H1 (cell line): ENCODE measurements at places on chromosomes 12 and 14. TPM values are rescaled to one million over a fixed set of nuclear protein-coding genes. Genes with fewer than 3 reads are reported as not detected.

GRCh38 chr12:292186-292585 lies 29.6 kb upstream of the SLC6A13 start:
- no peak for DNase-seq

DNA sequence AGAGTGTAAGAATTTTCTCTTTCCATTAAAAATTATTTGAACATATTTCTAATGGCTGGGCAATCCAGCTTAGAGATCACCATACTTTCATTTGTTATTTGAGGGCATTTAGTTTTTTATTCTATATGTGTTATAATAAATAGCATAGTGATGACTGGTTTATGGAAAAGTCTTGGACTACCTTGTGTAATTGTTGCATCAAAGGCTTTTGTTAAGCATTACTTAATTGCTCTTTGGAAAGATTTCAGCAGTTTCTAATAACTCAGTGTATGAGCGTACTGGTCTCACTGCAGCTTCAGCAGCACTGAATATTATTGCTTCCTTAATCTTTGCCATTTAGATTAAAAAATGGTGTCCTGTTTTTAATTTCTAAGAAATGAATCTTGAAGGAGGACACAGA lies 22.8 kb downstream of the TMEM19 start:
- no peak for DNase-seq

DNA sequence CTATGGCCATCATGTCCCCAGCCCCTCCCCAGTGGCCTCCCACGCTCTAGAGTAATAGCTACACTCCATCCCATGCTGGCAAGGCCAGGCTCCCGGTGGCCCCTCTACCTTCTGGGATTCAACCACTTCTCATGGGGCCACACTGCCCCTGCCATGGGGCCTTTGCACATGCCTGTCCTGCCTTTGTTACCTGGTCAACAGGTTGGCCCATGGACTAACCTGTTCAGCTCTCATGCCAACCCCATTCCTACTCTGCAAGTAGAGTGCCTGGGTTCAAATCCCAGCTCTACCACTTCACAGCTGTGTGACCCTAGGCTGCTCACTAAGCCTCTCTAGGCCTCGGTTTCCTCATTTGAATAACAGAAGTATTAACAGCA lies 98.5 kb downstream of the RFLNA start:
- no peak for DNase-seq

DNA sequence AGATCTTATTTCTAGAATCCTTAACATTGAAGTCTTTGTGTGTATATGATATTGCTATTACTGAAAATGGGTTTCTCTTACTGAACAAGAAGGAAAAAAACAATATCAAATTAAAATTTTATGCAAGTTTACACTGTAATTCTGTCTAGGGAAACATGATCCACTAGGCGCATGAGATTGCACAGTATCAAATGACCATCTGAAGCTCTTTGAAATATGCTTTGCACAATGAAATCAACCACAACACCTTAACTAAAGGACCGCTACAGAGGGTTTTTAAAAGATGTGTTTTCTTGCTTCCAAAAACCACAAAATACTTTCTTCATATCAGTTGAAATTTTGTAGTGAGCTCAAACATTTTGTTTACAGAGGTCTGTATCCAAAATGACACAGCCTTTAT lies 15.1 kb upstream of the KERA start:
- DNase-seq = no peak

GRCh38 chr14:24262821-24263733 lies at the start of gene TGM1:
TSS of gene TGM1 (minus strand) at chr14:24263177. CDS start at chr14:24262352, 825 bp downstream.
- no peak for DNase-seq

DNA sequence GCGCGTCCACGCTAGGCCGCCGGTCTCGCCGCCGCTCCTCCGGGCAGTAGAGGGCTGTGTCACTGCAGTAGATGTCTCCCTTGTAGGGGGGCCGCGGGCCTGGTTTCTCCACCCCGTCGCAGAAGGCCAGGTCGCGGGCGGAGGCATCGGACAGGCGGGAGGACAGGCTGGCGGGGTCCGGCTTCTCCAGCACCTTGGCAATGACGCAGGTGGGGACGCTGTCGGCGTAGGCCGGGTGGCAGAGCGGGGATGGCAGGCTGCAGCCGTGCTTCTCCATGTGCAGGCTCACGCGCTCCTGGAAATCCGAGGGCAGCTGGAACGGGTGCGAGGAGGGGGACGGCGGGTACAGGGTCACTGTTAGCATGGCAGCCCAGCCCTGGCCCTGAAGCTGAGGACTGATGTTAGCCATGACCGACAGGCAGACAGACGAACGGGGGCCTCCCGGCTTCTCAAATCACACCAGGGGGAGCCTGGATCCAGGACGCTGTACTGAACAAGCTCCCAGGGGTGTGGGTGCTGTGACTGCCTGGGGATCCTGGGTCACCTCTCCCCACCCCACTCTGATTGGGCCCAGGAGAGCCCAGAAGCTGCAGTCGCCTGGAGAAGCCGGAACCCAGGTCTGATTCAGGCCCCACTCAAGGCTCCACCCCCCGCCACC lies 48.1 kb downstream of the BEGAIN start:
- no peak for DNase-seq

DNA sequence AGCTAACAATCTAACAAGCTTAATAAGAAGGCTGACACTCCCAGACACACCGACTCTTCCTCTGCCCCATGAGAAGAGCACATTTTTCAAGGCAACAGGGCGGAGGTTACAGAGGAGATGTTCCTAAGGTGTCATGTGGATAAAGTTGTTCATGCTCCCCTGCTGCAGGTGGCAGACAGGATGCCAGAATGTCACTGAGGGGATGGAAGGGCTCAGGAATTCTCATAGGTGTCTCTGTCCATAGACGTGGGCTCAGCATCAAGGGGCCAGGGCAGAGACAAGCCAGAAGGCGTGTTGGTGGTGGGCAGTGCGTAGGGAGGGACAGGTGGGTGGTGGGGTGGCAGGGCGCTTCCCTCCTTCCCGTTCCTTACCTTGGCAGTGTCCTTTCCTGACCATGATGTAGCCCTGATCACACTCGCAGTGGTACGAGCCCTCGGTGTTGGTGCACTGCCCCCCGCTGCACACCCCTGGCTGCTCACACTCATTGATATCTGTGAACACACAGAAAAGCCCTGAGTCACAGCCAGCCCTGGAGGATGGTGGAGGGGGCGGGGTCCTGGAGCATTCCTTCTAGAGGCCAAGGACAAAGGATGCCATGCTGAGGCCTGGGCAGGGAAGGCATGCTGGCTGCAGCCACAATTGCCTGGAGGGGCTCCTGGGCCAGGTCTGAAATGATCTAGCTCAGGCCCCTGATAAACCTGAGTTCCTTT lies 23.0 kb downstream of the ISCA2 start:
- no peak for DNase-seq

- no peak for DNase-seq
Measured at GRCh38 chr14:62053188-62053587, 291.0 kb downstream of the SNAPC1 start.

DNA sequence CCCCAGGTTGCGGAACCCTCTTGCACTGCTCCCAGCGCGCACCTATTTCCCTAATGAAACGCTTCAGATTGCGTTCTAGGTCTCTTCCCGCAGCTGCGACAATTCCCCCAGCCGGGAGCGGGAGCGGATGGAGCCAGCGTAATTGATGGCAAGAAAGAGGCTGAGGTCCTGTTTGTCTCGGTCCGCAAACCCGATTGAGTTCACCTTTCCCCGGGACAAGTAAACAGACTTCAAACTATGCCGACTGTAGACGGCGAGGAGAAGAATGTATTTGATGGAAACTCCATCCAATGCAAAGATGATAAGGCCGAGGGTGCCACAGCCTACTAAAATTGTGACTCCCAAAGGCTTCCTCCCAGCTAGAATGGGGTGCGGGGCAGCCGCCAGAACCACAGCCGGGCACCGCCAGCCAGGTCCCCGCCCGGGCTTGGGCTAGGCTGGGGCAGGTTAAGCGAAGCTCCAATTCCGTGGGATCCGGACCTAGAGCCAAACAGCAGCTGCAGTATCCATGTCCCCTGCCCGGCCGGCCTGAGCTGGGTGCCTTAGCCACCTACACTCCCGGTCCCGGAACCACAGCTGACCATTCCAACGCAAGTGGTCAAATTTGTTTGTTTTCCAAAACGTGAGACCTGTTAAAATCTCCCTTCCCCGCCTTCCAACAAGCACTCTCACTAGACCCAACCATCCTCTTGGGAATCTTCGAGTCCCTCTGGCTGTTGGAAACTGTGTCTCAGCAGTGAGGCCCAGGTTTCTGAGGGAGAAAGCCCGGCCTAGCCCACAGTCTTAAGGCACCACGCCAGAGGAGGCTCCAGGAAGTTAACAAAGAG lies 5.5 kb downstream of the NKX2-1 start:
- no peak for DNase-seq

DNA sequence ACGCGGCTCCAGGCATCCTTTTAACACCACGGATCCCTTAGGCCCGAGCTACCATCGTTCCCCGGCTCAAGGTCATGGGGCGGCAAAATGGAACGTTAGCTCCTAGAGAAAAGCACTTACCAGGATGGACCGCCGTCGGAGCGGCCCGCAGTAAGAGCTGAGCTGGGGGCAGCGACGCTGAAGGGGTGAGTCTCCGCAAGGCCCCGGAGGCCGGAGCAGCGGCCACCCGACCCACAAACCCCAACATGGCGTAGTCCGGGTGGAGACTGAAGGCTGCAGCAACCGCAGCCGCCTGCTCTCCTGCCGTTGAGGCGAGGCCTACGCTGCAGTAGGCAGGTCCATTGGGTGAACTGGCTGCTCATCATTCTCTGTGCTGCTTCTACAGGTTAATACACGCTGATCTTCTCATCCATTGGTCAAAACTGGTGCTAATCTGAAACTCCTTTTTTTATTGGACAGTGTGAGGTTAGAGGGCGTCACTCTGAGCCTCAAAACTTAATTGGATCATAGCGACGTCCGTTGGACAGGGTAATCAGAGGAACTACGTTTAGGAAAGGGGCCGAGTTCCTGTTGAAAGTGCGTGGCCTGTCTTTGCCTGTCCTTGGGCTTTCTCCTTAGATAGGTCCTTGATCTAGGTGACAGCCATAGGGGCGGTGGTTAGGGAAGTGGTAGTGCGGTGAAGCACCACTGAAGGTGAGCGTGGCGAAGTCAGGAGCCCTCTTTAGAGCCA lies at the start of gene ATP5F1B:
TSS of gene ATP5F1B (minus strand) at position 268 of the 730 bp plus-strand sequence. CDS start at position 247, 21 bp downstream.
- DNase-seq = peak; percentile 88

DNA sequence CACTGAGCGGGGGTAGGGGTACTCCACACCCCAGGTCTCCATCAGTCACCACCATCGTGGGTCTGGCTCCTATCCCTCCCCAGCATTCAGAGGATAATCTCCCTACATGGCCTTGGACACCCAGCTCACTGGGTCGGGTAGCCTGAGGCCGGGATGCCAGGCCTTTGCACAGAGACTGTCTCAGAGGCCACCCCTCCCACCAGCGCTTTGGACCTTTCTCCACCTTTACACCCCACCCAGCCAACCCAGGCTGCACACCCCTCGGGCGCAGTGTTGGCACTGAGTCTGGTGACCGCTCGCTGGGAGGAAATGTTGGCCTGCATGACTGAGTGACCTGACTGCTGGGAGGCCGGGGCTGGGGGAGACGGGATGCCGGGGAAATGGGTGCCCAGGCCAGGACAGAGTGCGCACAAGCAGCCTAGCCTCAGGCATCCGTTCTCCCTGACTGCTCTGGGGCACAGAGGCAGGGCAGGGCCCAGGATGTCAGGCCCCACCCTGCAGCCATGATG lies 10.6 kb upstream of the LBHD2 start:
- DNase-seq = no peak

DNA sequence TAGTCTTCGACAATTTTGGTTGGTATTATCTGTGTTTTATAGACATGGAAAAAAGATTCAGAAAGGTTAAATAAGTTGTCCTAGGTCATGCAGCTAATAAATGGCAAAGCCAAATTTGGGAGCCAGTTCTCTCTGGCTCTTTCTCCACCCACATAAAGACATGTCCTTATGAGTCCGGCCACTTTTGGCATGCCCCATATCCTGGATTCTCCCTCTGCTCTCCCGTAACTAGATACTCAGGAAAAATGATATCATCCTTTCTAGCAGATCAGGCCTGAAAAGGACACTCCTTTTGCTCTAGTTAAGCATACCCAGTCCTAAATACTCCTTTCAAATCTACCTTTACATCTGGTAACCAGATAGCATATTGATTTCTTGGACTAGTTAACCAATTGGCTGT lies 64.4 kb downstream of the TTLL5 start:
- no peak for DNase-seq

The AMHR2 gene
- total RNA-seq = 0.34 and 0.35 TPM in 2 replicates

The TIGAR gene
- total RNA-seq = 26.4 and 27.6 TPM in 2 replicates

The PZP gene
- total RNA-seq = not detected in 2 replicates

The LACRT gene
- total RNA-seq = not detected in 2 replicates

The TAS2R7 gene
- total RNA-seq = not detected in 2 replicates

The LRRC43 gene
- total RNA-seq = 0.15 and 0.35 TPM in 2 replicates

The NEUROD4 gene
- total RNA-seq = not detected in 2 replicates
